ENCODE measurements at places on chromosomes 12 and 14. TPM values are rescaled to one million over a fixed set of nuclear protein-coding genes. Genes with fewer than 3 reads are reported as not detected.

The ASIC1 gene
- 5.9 TPM for total RNA-seq

The RFX4 gene
- not detected for total RNA-seq

The GLI1 gene
- 0.05 TPM for total RNA-seq

The CISTR gene
- total RNA-seq = not detected

The CELA1 gene
- total RNA-seq = not detected

The OVCH1 gene
- not detected for total RNA-seq

The SYCP3 gene
- total RNA-seq = not detected

The KCNA1 gene
- total RNA-seq = not detected

The GARIN6 gene
- not detected for total RNA-seq

The CS gene
- 111 TPM for total RNA-seq

The DHRS2 gene
- total RNA-seq = 0.21 TPM

The CD163L1 gene
- not detected for total RNA-seq
